Right lobe of liver (tissue), 6 donors: ENCODE measurements at places on chromosomes 1 and 21. TPM values are rescaled to one million over a fixed set of nuclear protein-coding genes. Genes with fewer than 3 reads are reported as not detected.

S100A12 gene
- total RNA-seq, result 2.9 TPM

NBPF10 gene
- total RNA-seq, result 1.8 TPM

ADAMTS5 gene
- total RNA-seq, result 0.44 TPM

BTBD8 gene
- 2.3 TPM for total RNA-seq

AKR7A2 gene
- 85.1 TPM for total RNA-seq

EFNA4 gene
- 3.0 TPM for total RNA-seq

RAVER2 gene
- 0.73 TPM for total RNA-seq

CROCC gene
- 10.1 TPM for total RNA-seq

TLR5 gene
- 2.6 TPM for total RNA-seq

ATAD3C gene
- 3.1 TPM for total RNA-seq

HMCN1 gene
- total RNA-seq, result 4.7 TPM

LORICRIN gene
- not detected for total RNA-seq

CD34 gene
- 2.0 TPM for total RNA-seq

GSTM2 gene
- total RNA-seq, result 11.7 TPM

TMEM82 gene
- total RNA-seq, result 17.5 TPM

CFAP74 gene
- 0.32 TPM for total RNA-seq

KIRREL1 gene
- total RNA-seq, result 1.1 TPM
